Muscle of back (tissue), 13 donors: ENCODE measurements at places on chromosomes 1 and 21. TPM values are rescaled to one million over a fixed set of nuclear protein-coding genes. Genes with fewer than 3 reads are reported as not detected.

DNA sequence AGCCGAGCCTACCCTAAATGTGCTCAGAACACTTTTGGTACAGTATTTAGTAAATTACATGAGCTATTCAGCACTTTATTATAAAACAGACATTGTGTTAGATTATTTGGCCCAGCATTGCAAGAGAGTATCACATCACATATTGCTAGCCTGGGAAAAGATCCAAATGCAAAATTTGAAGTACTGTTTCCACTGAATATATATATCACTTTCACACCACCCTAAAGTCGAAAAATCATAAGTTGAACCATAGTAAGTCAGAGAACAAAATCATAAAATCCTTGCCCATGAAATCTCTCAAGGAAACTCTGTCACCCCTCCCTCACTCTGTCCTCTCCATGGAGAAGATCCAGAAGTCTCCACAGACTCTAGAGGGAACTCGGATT lies 33.1 kb downstream of the RGS8 start:
- DNase-seq: peak; percentile 66

- DNase-seq: no peak
Observed at GRCh38 chr1:221805121-221805520, 63.2 kb upstream of the DUSP10 start.

The RNU1-4 gene
- polyA plus RNA-seq: not detected

DNA sequence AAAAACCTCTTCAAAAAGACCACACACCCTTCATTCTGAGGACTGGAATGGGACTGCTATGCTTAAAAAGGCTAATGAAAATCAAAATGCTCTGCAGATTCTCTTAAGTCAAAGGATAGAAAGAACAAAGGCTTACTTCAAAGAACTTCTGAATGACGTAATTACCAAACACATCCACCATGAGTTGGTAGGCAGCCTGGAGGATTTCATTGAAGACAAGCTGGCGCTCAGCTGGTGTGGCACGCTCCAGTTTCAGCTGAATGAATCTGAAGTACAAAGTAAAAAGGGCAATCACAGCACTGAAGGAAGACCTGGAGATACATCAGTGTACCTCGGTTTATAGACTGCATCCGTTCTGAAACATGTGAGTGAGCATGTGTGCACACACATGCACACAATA lies 43.5 kb upstream of the SDC3 start:
- no peak for DNase-seq

DNA sequence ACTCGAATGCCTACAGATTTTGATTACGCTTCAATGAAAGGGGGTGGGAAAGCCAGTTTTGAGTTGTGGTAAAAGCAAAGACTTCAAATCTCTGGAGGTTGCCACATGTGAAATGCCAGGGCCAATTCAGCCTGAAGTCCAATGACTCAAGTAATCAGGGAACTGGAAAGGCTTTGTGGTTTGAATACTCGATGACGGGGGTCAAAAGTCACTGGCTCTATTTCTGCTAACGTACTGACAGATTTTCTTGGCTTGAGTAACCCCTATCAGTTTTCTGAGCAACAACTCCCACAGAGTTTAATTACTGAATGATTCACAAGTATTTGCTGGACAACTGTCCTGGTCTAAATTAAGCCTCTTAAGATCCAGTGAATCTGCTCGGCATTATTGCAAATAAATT lies 152.2 kb downstream of the SIPA1L2 start:
- peak; percentile 42 for DNase-seq

- DNase-seq: no peak
Observed at GRCh38 chr1:163747261-163747660, 425.5 kb downstream of the NUF2 start.

- DNase-seq: no peak
Observed at GRCh38 chr1:16717336-16718098, 22.8 kb upstream of the RNU1-4 start.

DNA sequence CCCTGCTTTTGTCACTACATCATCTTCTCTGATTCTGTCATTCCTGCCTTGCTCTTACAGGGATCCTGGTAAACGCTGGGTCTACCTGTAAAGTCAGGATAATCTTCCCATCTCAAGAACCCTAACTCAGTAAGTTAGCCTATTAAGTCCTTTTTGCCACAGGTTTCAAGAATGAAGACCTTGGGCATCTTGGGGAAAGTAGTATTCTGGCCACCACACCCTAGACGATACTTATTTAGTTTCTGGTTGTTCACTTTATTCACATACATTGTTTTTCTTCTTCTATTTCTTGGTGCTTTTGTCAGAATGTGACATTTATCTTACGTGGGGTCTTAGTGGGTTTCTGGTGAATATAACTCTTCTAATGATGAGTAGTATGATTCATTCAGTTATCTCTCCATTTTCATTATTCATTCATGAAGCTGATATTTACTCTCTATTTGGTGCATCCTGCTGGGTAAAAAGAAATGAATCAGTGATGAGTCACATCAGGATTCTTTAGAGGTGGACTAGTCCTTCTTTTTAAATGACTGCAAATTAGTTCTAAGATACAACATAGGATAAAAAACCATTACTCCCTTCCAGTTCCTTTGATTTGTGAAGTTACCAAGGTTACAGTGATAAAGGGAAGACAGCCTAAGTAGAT lies 514.4 kb upstream of the B3GALT2 start:
- peak; percentile 57 for DNase-seq

GRCh38 chr1:65632235-65632634 lies 160.5 kb upstream of the PDE4B start:
- no peak for DNase-seq

- DNase-seq: no peak
Observed at GRCh38 chr21:44087426-44088400, 19.5 kb upstream of the PWP2 start.

The RGS13 gene
- polyA plus RNA-seq: 1.1 TPM

The SYT11 gene
- 19.8 TPM for polyA plus RNA-seq

DNA sequence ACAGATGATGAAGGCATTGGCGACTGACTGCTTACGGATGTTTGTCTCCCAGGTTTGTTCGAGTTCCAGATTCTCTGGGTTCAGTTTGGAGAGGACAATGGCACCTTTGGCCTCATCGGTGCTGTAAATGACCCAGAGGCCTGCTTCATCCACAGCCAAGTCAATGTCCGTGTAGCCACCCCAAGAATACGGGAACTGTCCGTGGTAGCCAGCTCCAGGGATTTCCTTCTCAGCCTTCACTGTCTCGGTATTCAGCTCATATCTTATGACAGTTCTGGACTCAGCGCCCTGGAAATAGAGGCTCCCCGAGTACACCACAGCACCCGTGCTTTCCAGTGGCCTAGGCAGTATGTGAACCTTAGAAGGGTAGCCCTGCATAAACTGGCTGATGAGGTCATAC lies 14.1 kb downstream of the MYOCOS start:
- DNase-seq: no peak

DNA sequence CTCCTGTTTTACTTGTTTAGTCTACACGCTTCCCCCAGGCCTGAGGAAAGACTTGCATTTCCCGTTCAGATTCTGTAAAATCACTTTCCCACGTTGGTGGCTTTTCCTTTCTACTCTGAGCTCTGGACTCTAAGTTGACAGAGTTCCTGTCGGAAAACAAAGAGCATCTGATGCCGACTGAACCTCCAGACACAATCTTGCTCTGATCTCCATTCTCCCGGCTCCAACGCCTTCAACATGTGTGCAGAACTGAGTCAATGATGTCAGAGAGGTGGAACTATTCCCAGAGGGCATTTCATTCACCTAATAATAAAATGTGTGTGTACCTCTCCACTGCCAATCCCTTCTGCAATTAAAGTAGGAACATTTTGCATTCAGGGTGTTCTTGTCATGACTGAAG lies 147.7 kb downstream of the MIS18A start:
- no peak for DNase-seq

- peak; percentile 7 for DNase-seq
Observed at GRCh38 chr1:83617883-83618282, 381.0 kb downstream of the TTLL7 start.

DNA sequence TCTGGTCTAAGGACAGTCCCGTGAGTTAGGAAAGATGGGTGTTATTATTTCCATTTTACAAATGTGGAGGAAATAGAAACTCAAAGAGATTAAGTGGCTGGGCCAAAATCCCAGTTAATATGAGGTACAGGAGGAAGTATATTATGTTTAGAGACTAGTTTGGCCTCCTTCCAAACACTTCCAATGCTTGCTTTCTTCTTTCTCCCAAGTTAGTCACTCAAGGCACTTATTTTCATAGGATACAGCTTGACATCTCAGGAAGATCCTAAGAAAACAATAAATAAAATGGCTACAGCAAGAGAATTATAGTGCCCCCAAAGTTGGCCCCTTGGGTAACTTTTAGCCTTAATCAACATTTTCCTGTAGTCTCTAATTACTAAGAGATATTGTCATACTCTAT lies 47.5 kb upstream of the IPO9 start:
- no peak for DNase-seq

The CLCA2 gene
- polyA plus RNA-seq: 15.6 TPM

DNA sequence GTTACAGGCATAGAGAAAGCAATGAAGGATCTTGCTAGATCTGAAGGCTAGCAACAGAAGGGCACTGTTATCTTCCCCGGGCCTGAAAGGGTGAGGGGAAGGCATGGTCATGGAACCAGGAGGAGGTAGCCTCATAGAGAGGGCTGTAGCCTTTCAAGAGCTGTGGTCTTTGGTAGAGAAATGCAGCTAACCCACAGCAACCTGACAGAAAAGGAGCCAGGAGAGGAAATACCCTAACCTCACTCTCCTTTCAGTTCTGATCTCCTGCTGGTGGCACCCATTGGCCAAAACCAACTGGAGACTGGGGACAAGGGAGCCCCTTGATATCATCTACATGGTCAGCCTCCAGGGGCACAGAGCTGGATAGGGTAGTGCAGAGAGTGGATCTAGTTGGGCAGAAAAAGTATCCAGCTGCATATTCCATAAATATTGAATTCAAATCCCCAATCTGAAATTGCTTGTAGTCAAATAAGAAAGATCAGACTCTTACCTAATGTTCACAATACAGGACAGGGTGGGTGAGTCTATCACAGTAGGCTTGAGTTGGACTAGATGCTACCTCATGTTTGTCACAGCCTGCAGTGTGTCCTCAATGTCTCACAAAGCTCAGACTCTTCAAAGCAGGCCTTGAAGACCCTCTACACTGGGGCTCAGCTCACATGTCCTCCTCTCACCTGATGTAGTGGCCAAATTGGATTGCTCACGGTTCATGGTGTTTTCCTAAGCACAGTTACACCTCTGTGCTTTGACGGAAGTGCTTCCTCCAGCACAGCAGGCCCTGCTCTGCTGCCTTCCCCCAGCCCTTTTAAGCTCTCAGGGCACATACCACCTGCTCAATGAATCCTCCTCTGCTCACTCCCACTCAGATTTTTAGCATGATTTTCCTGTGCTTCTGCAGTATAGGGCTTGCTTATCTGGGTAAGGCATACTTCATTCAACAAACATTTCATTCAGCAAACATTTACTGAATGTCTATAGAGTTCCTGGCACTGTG lies 74.1 kb upstream of the JUN start:
- no peak for DNase-seq

The NBPF4 gene
- not detected for polyA plus RNA-seq

DNA sequence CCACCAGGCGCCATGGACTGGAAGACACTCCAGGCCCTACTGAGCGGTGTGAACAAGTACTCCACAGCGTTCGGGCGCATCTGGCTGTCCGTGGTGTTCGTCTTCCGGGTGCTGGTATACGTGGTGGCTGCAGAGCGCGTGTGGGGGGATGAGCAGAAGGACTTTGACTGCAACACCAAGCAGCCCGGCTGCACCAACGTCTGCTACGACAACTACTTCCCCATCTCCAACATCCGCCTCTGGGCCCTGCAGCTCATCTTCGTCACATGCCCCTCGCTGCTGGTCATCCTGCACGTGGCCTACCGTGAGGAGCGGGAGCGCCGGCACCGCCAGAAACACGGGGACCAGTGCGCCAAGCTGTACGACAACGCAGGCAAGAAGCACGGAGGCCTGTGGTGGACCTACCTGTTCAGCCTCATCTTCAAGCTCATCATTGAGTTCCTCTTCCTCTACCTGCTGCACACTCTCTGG lies 3.8 kb downstream of the GJB3 start:
- DNase-seq: no peak

The ROR1 gene
- polyA plus RNA-seq: 14.5 TPM

The GBP5 gene
- polyA plus RNA-seq: 1.5 TPM

- no peak for DNase-seq
Observed at GRCh38 chr1:111990878-111991718, 1.6 kb upstream of the KCND3 start.

GRCh38 chr1:238484121-238484520 lies 593.4 kb upstream of the ZP4 start:
- DNase-seq: no peak

DNA sequence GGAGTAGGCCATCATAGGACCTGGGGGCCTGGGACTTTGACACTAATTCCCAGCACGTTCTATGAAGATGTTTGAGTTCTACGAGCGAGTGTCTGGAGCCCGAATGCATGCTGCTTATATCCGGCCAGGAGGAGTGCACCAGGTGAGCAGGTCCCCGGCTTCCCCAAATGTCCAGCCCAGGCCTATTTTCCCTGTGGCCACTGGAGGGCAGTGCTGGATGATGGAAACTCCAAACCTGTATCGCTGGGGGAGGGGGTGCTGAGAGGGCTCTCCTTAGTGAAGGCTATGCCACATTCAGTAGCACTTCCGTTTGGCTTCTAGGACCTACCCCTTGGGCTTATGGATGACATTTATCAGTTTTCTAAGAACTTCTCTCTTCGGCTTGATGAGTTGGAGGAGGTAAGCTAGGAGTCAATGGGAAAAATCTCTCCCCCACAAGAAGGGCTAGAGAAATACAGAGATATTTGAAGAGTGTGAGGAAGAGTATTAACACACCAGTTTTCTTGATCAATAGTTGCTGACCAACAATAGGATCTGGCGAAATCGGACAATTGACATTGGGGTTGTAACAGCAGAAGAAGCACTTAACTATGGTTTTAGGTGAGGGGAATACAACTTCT lies 5.2 kb upstream of the FCER1G start:
- peak; percentile 57 for DNase-seq

- peak; percentile 58 for DNase-seq
Observed at GRCh38 chr1:64539781-64540218, 69.9 kb downstream of the CACHD1 start.

- no peak for DNase-seq
Observed at GRCh38 chr1:232629250-232630046, 485 bp downstream of the SIPA1L2 start.

DNA sequence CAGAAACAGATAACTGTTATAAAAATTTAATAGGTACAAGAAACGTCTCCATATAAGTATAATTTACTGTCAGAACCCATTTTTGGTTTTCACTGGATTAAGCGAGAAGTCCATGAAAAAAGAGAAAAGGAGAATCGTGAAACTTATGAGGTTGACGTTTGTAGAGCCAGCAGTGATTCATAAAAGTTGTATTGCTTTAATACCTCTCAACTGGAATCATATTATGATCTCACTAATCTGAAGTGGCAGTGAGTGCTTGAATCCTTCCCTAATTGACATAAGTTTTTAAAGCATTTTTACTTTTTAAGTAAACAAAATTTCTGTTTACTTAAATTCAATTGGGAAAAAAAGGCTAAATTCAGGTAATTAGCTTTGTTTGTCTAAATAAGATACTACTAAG lies 315.3 kb downstream of the TPR start:
- DNase-seq: no peak

The CD244 gene
- 0.11 TPM for polyA plus RNA-seq

The TTC39A gene
- 3.2 TPM for polyA plus RNA-seq

- no peak for DNase-seq
Observed at GRCh38 chr1:88311907-88312306, 372.2 kb upstream of the PKN2 start.

The ETV3L gene
- polyA plus RNA-seq: not detected
